Dermis lymphatic vessel endothelial cell (primary cell): ENCODE measurements at places on chromosomes 16 and 17. TPM values are rescaled to one million over a fixed set of nuclear protein-coding genes. Genes with fewer than 3 reads are reported as not detected.

ZNF764 gene
- total RNA-seq, result 3.1 and 4.6 TPM in 2 replicates

RNF40 gene
- 34.4 and 52.9 TPM in 2 replicates for total RNA-seq

SPATA22 gene
- 0.33 TPM in 1 of 2 replicates, not detected in the other for total RNA-seq

PIEZO1 gene
- total RNA-seq, result 309 and 321 TPM in 2 replicates

SLFN12L gene
- total RNA-seq, result under 0.01 TPM in 1 of 2 replicates, not detected in the other

NOTUM gene
- total RNA-seq, result under 0.01 TPM in 1 of 2 replicates, not detected in the other

AHSP gene
- not detected in 2 replicates for total RNA-seq

HOXB13 gene
- not detected in 2 replicates for total RNA-seq

EPX gene
- total RNA-seq, result not detected in 2 replicates

CDRT15L2 gene
- total RNA-seq, result not detected in 2 replicates

CD300H gene
- total RNA-seq, result not detected in 2 replicates

CRYBA1 gene
- not detected in 2 replicates for total RNA-seq

MT1B gene
- total RNA-seq, result not detected in 2 replicates

TM4SF5 gene
- not detected in 2 replicates for total RNA-seq

MT1F gene
- total RNA-seq, result 0.22 and 0.34 TPM in 2 replicates

C16orf89 gene
- not detected in 2 replicates for total RNA-seq

HP gene
- not detected in 2 replicates for total RNA-seq

KRTAP4-5 gene
- total RNA-seq, result not detected in 2 replicates
